ENCODE measurements at places on chromosomes 1 and 21.

GRCh38 chr1:175148068-175148467 lies 44.5 kb downstream of the KIAA0040 start:
- no peak for DNase-seq
- H3K4me3 ChIP-seq = no peak overlapping the region
- peaks cover 39% of the 10 kb centered on the region for H3K27me3 ChIP-seq
- H3K4me1 ChIP-seq = peaks cover 15% of the 10 kb centered on the region

GRCh38 chr1:50974618-50974935 lies 4.5 kb downstream of the CDKN2C start:
- peaks cover 27% of the 10 kb centered on the region for H3K4me1 ChIP-seq
- peaks cover 24% of the 10 kb centered on the region for H3K27me3 ChIP-seq
- DNase-seq = no peak
- no peak overlapping the region for H3K4me3 ChIP-seq

DNA sequence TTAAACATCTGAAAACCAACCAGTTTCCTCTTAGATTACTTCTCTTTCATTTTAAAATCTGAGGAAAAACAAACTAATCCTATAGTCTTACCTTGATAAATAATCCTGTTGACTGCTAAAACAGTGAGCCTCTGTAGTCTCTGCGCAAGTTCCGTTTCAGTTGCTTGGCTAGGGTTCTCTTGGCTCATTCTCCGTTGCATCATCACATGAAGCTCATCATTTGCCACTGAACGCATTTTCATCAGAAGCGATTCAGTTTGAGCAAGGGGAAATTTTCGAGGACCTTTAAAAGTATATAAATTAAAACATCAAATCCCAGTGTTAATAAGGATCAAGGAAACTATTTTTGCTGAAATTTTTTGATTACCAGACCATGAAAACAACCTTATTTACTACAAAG lies 96.7 kb upstream of the GNG4 start:
- H3K27ac ChIP-seq = no peak overlapping the region
- H3K4me1 ChIP-seq = peaks cover 20% of the 10 kb centered on the region
- H3K36me3 ChIP-seq = peaks cover 11% of the 10 kb centered on the region

DNA sequence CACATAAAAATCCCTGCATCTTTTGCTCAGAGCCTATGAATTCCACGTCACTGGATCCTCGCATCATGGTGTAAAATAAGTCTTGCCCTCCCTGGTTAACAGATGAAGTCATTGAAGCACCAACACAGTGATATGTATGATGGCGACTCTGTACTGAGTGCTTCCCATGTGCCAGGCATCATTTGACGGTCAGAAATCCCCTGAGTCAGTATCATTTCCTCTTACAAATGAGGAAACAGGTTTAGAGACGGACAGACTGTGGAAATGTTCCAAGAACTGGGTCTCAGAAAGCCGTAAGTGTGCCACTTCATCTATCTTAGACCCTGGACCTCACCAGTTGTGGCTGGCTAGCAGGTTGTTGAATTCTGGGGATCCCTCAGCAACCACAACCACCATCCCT lies 5.1 kb upstream of the OLFML2B start:
- no peak overlapping the region for H3K27ac ChIP-seq
- no peak overlapping the region for H3K4me3 ChIP-seq
- H3K4me1 ChIP-seq = peaks cover 16% of the 10 kb centered on the region

DNA sequence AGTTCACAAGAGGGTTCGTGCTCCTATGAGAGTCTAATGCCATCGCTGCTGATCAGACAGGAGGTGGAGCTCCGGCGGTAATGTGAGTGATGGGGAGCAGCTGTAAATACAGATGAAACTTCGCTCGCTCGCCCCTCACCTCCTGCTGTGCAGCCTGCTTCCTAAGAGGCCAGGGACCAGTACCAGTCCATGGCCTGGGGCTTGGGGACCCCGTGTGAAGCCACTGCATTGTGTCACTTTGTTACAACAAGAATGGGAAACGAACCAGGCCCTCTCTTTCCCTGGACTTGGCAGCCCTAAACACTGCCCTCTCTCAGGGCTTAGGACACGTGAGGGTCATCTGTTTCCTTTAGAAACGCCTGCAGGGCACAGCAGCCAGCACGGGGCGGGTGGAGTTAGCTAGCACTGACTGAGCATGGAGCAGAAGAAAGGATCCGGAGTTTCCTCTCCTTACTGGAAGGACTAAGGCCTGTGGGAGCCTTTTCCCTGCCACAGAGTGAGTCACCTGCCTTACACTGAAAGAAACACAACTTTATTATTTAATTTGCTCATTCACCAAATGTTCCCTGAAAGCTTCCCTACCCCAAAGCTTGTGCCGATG lies 185.2 kb upstream of the TMEM51 start:
- peak overlapping the region; percentile 42 for H3K4me3 ChIP-seq
- H3K27me3 ChIP-seq = no peaks in the 10 kb centered on the region
- peak overlapping the region; percentile 97 for H3K27ac ChIP-seq

DNA sequence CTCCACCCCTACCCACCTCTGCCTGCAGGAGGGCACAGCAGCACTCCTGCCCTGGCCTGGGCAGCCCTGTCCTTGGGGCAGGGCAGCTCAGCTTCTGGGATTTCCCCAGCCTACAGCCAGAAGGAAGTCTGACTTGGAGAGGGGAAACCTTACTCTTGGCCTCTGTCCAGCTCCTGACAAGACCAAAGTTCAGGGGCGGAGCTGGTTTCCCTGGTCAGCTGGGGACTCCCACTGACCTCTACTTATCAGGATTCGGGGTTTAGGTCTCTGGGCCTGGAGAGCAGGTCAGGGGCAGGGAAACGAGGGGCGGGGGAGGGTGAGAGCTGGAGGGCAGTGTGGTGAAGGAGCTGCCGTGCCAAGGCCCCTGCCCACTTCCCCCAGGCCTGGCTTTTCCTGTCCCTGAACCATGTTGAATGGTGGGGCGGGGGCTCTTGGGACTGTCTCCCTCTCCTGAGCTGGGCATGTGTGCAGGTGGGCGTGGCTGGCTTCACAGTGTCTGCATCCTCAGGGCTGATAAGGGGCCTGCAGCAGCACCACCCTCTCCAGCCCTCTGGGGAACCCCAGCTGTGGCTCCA lies 16.8 kb upstream of the ETV3 start:
- no peak for DNase-seq
- no peak overlapping the region for H3K4me3 ChIP-seq
- peaks cover 40% of the 10 kb centered on the region for H3K4me1 ChIP-seq

- H3K27me3 ChIP-seq = no peaks in the 10 kb centered on the region
- DNase-seq = no peak
- peaks cover 29% of the 10 kb centered on the region for H3K4me1 ChIP-seq
These were observed 193.2 kb downstream of the DHRS3 start for GRCh38 chr1:12424793-12425192.

- DNase-seq = peak; percentile 58
- peaks cover 33% of the 10 kb centered on the region for H3K27me3 ChIP-seq
- peaks cover 2% of the 10 kb centered on the region for H3K4me1 ChIP-seq
- H3K27ac ChIP-seq = no peak overlapping the region
- H3K36me3 ChIP-seq = peaks cover 6% of the 10 kb centered on the region
These were observed 29.0 kb downstream of the WNT3A start for GRCh38 chr1:228035844-228036243.

DNA sequence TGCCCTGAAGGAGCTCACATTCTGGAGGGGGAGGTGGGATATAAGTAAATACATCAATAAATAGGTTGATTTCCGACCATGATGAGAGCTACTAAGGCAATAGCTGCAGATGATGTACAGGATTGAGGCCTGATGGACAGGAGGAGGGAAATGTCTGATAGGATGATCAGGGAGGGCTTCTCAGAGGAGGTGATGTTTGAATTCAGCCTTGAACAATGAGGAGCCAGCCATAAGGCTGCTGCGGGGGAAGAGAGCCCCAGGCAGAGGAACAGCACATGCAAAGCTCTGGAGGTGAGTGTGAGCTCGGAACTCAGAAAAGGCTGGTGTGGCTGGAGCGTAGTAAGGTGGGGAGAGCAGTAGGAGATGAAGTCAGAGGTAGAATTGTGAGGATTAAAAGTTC lies 411.7 kb downstream of the PTPRU start:
- H3K4me1 ChIP-seq = no peaks in the 10 kb centered on the region
- H3K36me3 ChIP-seq = no peaks in the 10 kb centered on the region
- no peak overlapping the region for H3K27ac ChIP-seq
- peaks cover 24% of the 10 kb centered on the region for H3K27me3 ChIP-seq
- H3K4me3 ChIP-seq = no peak overlapping the region
- no peak for DNase-seq

Data from chondrocyte (in vitro differentiated cells).